ENCODE measurements at places on chromosomes 7 and 10.

GRCh38 chr10:91700273-91700672, 67.4 kb upstream of the PPP1R3C start:
- DNase-seq: no peak

- peak; percentile 94 for DNase-seq
These were observed 7.9 kb upstream of the GSDME start for GRCh38 chr7:24764972-24765744.

DNA sequence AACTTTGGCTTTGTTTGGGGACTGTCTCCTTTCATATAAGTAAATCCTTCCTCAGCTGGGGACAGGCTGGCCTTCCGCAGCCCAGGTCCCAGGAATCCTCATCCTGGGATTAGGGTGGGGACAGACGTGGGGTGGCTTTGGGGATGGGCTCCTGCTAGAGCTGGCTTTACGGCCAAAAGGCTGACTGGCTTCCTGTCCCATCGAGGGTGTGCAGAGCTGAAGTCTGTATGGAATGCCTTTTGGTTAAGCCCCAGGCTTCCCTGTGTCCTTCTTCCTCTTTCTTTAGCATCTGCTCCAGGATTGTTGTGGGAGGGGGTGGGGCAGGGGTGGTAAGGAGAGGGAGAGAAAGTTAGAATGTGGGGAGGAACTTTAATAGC, 59.4 kb upstream of the AQP1 start:
- DNase-seq: no peak

- no peak for DNase-seq
These were observed 114.6 kb downstream of the EPC1 start for GRCh38 chr10:32232378-32232777.

DNA sequence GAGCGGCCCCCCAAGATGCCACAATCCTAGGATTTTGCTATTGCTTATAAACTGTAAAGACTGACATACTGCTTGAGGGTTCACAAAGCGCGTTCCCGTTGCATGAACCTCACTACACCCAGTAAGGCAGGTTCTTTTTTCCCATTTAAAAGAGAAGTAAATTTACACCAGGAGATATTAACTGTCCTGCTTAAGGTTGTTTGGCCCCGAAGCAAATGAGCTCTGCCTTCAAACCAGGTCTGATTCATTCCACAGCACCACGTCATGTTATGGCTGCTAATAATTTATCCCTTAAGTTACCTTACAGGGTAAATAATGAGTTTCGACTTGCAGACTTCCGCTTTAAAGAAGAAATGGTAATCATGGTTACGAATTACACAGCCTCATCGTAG, 559 bp upstream of the FKBP14 start:
- DNase-seq: no peak

GRCh38 chr10:10513898-10514297, 503.8 kb upstream of the CELF2 start:
- no peak for DNase-seq

GRCh38 chr7:33674804-33675411, 230.4 kb upstream of the BMPER start:
- DNase-seq: no peak

DNA sequence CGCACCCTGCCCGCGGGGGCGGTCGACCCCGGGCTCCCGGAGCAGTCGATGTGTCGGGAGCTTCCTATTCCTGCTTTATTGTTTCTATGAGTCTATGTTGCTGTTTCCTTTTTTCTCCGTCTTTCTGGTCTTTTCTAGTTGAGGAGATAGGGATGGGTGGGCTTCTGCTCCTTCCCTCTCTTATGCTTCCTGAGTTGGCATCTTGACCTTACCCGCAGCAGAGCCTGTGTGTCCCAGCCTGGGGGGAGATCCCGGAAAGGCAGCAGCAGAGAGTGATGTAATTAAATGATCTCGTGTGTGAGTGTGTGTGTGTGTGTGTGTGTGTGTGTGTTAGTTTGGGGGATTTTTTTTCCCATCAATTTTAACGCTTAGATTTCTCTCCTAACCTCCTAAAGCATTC, 486 bp upstream of the SORCS1 start:
- DNase-seq: no peak

DNA sequence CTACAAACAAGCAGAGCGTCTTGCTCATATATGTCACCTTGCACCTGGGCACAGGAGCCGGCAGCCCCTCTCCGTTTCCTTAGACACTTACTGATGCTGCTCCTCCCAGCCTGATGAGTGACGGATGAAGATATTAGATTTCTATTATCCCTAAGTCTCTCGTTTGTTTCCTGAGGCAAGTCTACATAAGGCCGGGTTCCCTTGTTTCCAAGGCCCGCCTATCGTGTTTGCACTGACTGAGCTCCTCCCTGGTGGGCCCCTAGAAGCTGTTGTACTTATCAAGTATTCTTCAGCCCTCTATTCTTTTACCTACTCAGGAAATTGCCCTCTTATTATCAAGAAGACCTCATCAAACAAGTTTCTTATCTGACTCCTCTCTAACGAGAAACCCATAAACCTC, 18.5 kb downstream of the SH3PXD2A start:
- no peak for DNase-seq

DNA sequence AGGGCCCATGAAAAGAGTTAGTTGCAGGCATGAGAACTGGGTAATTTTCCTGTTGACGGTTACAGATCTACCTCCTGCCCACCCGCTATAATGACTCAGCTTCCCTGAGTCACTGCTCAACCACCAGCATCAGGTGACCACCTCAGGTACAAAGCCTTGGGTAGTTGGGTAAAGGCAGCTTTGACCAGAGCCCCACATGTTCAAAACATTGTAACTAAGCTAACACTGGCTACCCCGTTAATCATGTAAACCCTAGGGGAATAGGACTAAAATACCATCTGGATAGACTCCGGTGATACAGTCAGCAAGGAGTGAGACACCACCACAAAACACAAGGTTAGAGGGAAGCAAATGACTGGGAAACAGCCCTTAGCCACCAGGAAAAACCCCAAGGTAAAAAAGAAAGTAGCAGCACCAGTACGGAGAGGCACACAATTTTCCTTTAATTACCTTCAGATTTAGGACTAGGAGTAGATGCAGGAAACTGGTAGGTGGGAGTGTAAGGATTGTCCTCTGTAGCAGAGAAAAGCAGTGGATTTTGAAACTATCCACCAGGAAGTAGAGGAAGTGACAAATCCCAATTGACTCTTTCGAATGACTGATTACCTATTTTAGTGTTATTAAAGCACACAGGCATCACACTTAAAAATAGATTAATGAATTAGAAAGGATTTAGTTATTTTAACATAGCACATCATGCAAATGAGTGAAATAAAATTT, 103.5 kb upstream of the PDLIM1 start:
- no peak for DNase-seq

- no peak for DNase-seq
These were observed 242.2 kb downstream of the ARL4A start for GRCh38 chr7:12929476-12930140.

DNA sequence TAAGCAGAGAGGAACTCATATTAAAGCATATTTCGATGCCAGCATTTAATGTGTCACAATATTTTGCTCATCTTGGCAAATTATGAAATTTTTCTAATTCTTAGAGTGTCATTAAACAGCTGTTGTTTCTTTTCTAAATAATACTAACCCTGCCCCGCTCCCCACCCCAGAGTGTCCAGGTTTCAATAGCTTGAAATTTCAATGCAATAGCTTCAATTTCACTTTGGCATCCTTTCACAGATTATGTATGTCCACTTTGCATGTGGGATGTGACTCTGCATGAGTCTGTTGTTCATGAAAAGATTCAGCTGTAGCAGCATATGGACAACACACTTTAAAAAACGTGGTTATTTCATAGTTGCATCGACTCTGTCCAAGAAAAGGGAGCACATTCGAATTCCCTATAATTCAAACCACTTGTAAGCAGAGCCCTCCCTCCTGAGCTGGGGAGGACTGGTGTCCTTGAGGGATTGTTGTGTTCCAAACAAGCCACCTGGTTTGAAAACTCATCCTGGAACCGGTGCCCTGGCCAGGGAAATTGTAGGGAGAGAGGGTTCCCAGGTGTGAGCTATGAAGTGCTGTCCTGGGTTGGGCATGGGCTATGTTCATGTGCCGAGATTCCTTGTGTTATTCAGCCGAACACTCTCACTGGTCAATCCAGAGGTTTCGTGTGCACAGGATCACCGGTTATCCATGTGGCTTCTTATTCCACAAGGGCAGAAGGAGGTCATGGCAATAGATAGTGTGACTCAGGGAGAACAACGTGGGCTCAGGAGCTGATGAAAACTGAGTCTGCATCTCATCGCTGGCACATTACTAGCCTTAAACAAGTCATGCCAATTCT, 64.6 kb upstream of the CREB5 start:
- DNase-seq: peak; percentile 66

Data from myocyte (in vitro differentiated cells).